ENCODE measurements at places on chromosomes 5 and 9.
A peak's percentile ranks its signal among the peaks of the same experiment; 100 is the strongest.

DNA sequence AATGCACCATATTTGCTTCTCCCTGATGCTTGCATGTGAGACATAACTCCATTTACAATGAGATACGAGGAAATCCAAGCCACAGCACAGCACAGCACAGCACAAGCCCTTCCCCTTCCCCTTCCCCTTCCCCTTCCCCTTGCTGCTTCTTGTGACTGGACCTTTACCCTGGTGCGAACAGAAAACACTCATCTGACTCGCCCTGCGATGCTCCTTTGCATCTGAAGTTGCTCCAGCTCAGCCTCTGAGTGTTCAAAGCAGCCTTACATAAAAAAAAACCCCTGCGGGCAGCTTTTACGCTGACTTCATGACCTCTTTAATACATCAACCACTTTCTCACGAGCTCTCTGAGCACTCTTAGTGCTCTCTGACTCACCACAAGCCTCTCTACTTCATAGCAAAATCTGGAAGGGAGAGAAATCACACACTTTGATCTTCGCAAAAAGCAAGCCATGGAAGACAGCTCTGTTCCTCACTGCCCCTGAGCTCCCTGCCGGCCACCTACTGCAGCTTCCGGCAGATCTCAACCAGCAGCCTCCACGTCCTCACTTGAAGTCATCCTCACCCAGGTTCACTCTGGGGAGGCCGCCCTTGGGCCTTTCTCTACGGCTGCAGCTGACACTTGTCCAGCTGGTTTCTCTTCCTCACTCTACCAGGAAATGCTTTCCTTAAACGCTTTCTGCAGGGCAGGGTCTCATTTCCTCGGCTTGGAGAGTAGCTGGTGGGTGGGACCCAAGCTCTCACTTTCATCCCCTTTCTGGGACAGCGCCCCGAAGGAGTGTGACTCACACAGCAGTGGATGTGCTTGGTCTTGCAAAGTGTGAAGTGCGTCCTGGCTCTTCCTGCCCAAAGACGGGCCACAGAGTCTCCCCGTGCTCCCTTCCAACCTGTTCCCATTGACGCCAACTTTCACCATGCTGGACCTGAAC is 5.3 kb downstream of the SLC34A1 start:
- peak; percentile 53 for DNase-seq

GRCh38 chr5:154410786-154411185 is 35.0 kb upstream of the SAP30L start:
- no peak for DNase-seq

- DNase-seq = no peak
Measured at GRCh38 chr5:171633776-171634470, 151.7 kb upstream of the SMIM23 start.

- DNase-seq = no peak
Measured at GRCh38 chr5:1108865-1109174, 3.0 kb downstream of the SLC12A7 start.

DNA sequence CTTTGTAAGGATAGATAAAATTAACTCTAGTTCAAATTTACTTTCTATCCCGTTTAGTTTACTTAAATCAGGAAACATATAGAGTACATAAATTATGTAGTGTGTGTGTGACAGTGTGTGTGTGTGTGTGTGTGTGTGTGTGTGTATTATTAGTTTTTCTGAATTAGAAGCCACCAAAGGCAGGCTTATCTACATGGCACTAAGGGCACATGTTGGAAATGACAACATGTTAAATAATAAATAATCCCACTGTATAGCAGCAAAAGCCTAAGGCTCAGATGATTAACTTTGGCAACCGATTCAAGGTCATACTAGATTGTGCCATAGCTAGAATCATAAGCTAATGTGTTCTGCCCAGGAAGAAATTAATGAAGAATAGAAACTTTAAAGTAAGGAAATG is 54.6 kb downstream of the MEGF9 start:
- no peak for DNase-seq

DNA sequence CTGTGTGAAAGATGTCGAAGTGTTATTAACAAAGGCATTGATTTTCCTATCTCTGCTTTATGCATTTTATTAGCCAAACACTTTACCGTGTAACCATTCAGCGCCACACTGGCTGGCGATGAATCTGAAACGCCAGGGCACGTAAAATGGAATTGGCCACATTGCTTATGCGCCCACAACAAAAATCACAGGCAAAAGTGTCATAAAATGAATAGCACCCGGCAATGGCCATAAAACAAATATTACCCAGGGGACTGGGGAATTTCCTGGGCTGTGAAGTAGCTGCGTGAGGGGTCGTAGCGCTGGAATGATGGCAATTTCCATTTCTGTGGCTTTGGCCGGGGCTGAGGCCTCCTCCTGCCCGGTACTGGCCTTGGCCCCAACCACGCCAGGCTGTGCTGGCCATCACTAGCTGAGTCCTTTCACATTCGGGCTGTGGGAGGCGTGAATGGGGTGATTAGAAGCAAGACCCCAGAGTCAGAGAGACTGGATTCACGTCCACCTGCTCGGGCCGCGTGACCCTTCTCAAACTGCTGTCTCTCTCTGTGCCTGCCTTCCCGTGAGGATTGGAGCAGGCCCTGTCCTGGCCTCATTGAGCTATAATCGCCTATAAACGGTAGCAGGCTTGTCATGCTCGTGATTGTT is 254.5 kb downstream of the PBX3 start:
- DNase-seq = no peak

DNA sequence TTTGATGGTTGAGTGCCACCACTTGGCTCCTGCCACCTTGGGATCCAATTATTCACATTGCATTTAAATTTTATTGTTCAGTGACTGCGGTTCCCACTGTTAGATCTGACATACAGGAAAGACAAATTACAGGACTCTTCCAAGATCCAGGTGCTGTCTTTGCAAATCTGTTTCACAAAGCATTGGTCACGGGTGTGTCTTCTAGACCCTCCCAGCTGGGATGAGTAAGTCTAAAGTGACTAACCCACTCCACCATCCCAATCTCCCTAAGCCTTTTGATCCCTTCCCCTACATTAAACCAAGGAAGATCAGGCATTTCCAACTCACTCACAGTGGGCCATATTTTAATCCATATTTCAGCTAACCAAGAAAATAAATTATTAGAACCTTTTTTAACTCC is 1016.3 kb upstream of the CTNND2 start:
- DNase-seq = no peak

GRCh38 chr5:179912386-179912785 is 4.7 kb upstream of the TBC1D9B start:
- no peak for DNase-seq

DNA sequence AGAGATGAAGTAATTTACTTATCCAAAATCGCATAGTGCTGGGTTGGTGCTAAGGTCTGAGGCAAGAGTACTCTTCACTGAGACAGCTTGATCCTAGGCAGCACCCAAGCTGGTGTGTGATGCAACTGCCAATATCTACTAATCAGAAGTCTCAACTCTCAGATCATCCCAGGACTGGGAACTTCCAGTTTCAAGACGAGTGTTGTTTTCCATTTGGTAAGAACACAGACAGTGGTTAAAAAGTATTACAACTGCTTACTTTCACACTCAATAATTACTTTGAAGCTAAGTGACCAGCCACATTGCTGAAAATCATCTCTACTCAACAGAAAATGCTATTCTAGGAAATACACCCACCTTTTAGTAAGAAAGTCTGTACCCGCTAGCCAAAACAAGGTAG is 45.3 kb downstream of the FBXW11 start:
- no peak for DNase-seq

DNA sequence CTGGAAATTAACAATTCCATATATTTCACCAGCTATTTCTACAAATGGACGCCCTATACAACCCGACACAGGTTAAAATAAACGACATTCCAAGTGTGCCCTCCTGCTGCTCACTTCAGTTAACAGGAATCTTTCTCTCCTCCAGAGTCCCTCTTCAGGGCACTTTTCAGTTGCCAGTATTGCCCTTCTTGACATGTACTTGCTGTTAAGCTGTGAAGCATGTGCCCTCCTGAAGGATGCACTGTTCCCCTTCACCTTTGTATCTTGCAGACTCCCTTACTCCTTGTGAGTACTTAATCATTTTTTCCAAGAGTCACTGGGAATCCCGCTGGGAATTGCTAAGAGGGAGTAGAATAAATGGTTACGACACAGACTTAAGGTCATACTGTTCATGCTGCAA is 364.1 kb downstream of the CTNND2 start:
- no peak for DNase-seq

DNA sequence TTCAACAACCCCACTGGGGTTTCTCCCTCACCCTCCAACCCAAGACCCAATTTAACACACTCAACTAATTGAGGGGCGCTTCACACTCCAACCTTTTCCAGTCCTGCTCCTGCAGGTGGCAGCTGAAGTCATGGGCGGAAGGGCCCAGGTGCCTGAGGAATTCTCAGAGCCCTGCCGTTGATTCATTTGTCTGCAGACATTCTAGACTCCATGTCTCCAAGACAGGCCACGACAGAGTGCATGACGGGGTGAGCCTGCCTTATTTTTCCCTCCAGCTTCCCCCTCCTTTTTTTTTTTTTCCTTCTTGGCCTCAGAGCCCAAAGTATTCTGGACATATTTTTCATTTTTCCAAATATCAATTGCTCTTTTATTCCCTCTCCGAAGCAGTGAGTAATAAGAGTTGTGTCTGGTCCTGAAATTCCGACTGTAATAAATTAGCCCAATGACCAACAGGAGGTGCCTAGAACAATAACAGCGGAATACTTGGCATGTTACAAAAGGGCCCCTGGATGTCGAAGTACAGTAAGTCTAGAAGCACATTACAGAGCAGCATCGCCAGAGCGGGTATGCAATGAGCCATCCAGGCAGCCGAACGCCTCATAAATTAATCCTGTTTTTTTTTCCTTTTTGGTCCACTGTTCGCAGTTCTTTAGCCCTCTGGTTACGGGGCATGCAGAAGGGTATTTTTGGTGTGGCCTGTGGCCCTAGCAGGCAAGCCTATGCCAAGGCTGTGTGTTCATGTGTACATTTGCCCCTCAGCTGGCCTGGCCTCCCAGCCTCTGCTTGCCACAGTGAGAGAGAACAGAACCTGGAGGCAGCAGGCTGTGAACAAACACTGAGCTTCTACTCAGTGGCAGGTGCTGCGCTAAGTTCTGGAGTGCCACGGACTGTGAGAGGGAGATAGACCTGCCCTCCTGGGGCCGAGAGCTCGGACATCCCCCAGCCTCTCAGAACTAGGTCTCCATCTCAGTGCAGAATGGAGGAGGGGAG is 8.6 kb upstream of the SMIM23 start:
- DNase-seq = no peak

GRCh38 chr9:128523199-128523925 is 18.8 kb downstream of the GLE1 start:
- no peak for DNase-seq

GRCh38 chr9:74035786-74036185 is 461.3 kb upstream of the RORB start:
- DNase-seq = no peak

GRCh38 chr5:59351076-59351794 is 542.3 kb downstream of the PDE4D start:
- DNase-seq = no peak

- DNase-seq = no peak
Measured at GRCh38 chr9:16611983-16612382, 258.5 kb downstream of the BNC2 start.

- no peak for DNase-seq
Measured at GRCh38 chr5:42801516-42802166, 10.1 kb downstream of the SELENOP start.

DNA sequence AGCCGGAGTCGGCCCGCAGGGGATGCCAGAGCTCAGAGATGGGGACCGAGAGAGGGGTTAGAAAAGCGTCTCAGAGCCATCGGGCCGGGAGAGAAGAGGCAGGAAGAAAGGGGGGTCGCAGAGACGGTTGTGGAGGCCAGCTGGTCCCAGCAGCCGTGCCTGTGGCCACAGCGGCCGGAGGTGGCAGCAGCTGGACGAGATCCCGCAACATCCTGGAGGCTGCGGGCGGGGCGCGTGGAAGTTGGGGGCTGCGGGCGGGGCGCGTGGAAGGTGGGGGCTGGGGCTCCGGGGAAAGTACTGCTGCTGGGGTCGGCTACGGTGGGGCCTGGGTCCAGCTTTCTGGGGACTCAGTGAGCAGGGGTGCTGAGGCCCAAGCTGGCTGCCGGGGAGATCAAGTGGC is 34.4 kb upstream of the EGFL7 start:
- DNase-seq = no peak

GRCh38 chr5:39570403-39571027 is 145.7 kb upstream of the DAB2 start:
- DNase-seq = no peak

DNA sequence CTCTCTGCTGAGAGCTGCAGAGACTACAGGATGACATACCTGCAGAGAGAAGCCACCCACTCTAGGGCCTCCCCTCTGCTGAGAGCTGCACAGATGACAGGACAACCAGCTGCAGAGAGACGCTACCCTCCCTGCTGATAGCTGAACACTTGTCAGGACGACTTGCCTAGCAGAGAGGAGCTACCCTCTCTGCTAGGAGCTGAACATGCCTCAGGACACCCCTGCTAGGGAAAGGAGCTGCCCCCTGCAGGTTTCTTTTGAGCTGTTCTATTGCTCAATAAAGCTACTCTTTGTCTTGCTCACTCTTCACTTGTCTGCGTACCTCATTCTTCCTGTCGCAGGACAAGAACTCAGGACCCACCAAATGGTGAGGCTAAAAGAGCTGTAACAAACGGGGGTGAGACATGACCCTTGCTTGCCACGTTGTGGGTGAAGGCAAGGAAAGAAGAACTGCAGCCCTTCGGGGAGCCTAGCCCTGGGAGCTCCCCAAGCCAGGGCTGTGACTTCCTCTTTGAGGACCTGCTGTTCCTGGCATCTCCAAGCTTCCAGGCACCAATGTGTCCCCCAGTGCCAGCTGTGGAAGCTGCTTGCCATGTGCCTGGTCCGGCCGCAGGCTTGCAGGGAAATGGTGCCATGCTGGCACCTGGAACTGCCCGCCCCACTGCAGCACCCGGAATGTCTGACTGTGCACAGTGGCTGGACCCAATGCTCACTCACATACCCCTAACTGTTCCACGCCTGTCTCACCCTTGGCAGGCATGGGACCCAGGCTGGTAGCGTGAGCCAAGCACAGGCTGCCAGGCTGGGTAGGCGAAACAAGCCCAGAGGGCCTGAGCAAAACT is 5.1 kb upstream of the TESK1 start:
- no peak for DNase-seq

DNA sequence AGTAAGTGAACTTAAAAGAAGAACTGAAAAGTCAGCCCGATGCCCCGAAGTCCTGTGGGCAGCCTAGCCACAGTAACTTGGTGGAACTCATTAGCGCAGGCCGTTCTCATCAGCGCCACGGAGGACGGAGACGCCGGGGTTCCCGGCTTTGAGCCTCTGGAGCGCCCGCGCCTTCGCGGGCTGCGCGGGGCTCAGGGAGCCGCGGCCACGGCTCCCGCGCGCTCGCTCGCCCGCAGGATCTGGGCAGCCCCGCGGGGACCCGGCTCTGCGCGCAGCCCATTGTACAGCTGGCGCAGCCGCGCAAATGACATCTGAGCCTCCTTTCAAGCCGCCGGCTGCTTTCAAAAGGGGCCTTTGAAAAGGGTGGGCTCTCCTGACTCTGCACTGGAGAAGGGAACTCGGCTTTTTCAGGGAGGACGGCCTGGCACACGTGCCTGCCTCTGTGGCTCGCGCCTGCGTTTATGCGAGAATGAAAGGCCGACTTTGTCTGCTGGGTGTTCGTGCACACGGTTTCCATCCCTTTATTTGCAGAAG is 40.7 kb downstream of the TLR4 start:
- no peak for DNase-seq
